GM23248 (cell line): ENCODE measurements at places on chromosomes 3 and 15. TPM values are rescaled to one million over a fixed set of nuclear protein-coding genes. Genes with fewer than 3 reads are reported as not detected.

Gene SCAANT1
- not detected in 2 replicates for total RNA-seq

DNA sequence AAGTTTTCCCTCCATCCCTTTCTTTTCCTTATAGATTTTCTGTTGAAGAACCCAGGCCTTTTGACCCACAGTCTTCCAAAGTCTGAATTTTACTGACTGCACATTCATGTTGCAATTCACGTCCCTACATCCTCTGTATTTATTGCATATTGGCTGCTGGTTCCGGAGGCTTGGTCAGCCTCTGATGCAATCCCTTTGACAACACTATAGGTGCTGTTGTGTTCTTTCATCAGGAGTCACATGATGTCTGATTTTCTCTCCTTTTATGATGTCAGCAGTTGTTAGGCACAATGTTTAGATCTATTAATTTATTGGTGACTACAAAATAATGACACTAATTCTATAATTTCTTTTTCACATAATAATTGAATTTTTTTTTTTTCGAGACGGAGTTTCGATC lies 8.7 kb downstream of the CYP1A1 start:
- H3K27ac ChIP-seq = no peak overlapping the region
- 0 out of 2 replicates have a peak, but pooled peaks cover 3% of the 10 kb centered on the region for H3K27me3 ChIP-seq
- no peak for DNase-seq
- no peaks in the 10 kb centered on the region for H3K4me1 ChIP-seq
- H3K4me3 ChIP-seq = no peak overlapping the region
- H3K36me3 ChIP-seq = no peaks in the 10 kb centered on the region

GRCh38 chr3:45795882-45796765 lies at the start of gene SLC6A20:
TSS of gene SLC6A20 (minus strand) at chr3:45796536. CDS start at chr3:45796419, 117 bp downstream.
- H3K27ac ChIP-seq = no peak within 1 kb of the TSS
- peak; percentile 29 for DNase-seq
- H3K4me1 ChIP-seq = no peaks in the 10 kb centered on the region
- H3K4me3 ChIP-seq = peak within 1 kb of the TSS; percentile 50
- no peaks in the 10 kb centered on the region for H3K36me3 ChIP-seq

- no peak overlapping the region for H3K4me3 ChIP-seq
- H3K36me3 ChIP-seq = no peaks in the 10 kb centered on the region
- H3K27ac ChIP-seq = no peak overlapping the region
- DNase-seq = no peak
These were observed 119.3 kb downstream of the LRRK1 start for GRCh38 chr15:101038327-101039003.
